Stimulated activated CD8-positive, alpha-beta memory T cell treated with anti-CD3 and anti-CD28 coated beads, Interleukin-7, amount 100 ng/mL, for 1 hour (primary cell): ENCODE measurements at places on chromosomes 7 and 10.

DNA sequence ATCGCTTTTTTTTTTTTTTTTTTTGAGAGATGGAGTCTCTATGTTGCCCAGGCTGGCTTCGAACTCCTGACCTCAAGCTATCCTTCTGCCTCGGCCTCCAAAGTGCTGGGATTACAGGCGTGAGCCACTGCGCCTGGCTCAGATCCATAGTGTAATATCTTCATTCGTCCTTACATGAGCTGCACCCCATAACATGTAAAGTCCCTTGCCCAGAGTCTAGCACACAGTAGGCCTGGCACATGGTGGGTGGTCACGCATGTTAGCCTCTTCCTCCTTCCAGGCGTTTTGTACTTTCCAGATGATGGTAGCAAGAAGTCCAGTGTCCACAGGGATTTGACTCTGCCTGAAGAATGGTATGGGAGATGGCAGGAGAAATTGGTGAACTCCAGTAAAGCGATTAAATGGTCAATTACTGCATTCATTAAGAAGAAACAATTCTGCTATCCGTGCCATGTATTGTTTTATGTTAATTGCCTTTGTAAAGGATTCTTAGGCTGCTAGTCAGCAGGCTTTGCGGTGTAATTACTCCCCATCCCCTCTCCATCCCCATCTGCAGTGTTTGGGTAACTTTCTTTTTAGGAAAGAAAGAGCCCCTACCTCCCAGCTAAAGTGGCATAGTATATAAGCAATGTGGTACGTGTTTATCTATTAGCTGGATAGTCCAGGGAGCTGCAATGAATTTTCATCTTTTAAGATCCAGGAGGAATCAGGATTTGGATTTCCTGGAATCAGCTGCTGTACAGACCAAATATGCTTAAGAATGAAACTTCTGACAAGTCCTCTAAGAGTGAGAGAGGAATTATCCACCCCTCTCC is 1.2 kb downstream of the TPST1 start:
- no peak for DNase-seq

- no peak for DNase-seq
Observed at GRCh38 chr7:22884911-22885788, 62.5 kb upstream of the TOMM7 start.

DNA sequence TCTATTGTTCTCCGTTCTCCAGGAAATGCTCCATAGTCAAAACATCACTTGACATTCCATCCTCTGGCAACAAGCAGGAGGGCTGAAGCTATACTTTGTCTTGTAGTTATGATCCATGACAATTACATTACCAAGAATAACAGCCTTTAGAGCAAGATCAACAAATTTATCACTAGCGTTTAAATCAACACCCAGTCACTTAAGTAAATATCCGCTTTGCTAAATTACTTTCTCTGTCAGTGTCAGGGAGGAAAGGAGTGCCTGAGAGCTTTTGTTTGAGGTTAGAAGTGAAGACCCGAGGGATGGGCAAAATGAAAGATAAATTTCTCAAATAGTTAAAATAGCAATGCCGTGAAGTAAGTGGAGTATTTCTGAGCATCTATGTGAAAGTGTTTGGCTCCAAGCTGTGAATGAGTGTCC is 236.1 kb upstream of the BMPER start:
- no peak for DNase-seq

- DNase-seq = no peak
Observed at GRCh38 chr10:131758939-131759301, 141.9 kb upstream of the PPP2R2D start.

GRCh38 chr7:126605553-126605952 is 647.2 kb downstream of the GRM8 start:
- no peak for DNase-seq

DNA sequence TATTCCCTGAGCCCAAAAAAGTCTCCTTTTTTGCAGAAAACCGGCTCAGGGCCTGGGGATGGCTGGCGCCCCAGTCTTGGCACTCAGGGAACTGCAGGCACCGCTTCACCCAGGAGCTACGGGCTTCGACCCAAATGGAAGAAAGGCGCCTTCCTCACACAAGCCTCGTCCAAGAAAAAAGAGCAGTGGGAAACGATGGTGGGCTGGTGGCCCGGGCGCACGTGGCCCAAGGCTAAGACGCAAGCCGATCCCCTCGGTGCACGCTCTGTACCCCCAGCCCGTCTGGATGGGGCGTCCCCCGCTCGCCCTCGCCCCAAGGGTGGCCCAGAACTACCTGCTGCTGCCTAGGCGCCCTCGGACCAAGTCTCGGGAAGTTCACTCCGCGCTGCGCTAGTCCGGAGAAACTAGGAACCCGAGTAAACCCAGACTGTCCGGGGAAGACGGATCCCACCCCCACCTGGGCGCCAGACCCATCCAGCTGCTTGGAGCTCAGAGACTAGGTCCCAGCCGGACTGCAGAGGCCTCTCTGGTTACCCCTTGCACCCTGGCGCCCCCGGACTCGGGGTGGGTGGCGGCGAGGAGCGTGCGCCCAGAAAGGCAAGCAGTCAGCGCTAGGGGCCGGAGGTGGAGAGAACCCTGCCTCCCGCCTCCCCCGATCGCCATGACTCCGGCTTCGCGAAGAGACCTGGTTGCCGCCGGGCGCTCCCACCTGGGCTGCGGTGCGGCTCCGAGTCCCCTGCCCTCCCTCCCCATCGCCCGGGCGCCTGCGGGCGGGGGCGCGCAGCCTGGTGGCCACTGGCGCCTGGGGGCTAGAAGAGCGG is 76.4 kb downstream of the CALN1 start:
- DNase-seq = no peak

GRCh38 chr7:114415064-114415989 is 712 bp downstream of the FOXP2 start:
- no peak for DNase-seq

DNA sequence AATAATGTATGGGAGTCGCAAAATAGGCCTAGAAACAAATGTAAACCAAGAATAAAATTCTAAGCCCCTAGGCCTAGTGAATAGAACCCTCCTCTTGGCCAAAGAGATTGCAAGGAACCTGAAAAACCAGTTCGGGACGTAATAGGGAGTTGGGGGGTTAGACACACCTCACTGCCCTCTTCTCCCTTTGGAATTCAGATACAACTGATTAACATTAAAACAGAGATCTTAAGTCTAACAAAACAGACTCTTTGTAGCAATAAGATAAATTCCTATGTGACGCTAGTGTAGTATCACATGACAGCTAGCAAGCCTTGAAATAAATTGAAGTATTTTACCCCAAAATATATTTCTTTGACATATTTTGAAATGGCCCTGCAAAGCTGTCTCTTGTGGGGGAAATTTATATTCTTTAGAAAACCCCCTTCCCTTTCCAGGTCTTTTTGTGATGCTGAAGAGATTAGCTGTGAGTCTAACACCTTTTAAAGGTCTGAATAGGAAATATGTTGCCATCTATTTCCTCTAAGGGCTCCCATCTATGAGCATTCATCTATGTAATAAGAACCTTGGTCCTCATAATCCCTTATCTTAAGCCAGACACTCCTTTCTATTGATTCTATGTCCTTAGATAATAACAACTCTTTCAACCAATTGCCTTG is 623.4 kb upstream of the NRG3 start:
- no peak for DNase-seq

DNA sequence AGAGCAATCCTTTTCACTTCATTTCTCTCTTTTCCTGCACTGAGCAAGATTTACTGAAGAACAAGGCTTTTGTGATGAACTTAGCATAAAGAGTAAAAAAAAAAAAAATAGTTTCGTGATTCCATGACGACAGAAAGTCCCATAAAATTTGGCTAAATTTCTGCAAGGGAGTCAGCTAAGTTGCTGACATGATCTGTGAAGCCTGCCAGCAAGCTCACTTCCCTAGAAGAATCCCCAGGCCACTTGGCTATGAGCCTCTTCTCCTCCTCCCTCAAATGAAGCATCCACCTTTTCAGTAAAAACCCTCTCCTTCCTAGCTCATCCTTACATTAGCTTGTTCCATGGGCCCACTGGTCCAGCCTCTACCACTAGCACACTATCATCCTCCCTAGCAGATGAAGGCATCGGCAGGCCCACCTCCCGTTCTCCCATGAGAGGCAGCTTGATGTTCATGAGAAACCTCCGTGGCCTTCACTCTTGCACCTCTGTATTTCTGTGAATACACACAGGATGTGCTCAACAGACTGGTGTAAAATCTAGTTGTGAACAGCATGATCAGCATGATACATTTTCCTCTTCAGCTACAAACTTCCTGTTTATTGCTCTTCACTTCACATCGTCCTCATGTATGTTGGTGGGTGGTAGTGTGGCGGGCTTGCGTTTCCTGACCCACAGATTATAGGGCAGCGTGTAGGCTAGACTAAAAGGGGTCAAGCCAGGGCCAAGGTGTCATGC is 30.9 kb downstream of the GIMAP8 start:
- DNase-seq = peak; percentile 27

DNA sequence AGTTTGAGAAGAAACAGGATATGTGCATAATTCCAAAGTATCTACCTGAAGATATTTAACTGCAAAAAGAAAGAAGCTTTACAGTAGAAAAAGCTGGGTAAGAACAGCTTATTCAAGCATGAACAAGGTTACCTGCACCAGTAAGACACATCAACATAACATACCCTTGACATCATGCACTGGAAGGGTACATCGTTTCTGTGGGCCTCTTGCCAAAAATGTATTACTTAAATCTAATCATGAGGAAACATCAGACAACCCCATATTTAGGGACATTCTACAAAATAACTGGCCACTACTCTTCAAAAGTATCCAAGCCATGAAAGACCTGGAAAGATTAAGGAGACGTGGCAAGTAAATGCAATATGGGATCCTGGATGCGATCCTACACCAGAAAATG is 18.9 kb downstream of the TPK1 start:
- no peak for DNase-seq

DNA sequence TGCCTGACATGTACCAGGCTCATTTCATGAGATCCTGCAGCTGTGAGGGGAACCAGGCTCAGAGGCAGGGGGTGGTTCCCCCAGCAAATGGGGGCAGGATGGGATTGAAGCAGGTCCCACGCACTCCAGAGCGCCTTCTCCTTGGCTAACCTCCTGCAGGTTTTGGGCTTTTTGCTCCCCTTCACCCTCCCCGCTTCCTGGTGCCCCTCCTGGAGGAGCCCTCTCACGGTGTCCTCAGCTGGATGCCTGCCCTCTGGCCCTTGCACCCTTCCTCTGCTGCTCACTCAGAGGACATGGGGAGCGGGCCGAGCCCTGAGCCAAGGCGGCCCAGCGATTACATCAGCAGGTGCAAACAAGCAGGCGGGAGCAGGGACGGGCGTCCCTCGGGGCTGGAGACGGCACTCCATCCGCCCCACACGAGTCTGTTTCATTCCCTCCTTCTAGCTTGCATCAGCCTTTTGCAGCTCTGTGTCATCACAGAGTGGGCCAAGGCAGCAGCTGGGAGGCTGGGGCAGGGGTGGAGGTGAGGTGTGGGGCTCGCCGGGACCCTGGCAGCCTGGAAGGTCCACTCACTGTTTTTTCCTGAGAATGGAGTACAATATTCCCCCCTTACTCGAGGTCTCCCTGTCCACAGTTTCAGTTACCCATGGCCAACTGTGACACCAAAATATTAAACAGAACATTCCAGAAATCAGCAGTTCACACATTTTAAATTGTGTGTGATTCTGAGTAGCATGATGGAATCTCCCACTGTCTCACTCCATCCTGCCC is 52.7 kb upstream of the SLC29A3 start:
- DNase-seq = no peak

GRCh38 chr10:100183481-100183880 is 2.3 kb downstream of the ERLIN1 start:
- no peak for DNase-seq

- DNase-seq = no peak
Observed at GRCh38 chr10:114751856-114752255, 69.7 kb upstream of the FHIP2A start.

GRCh38 chr7:13099154-13099795 is 411.8 kb downstream of the ARL4A start:
- DNase-seq = no peak

- DNase-seq = no peak
Observed at GRCh38 chr10:69516316-69516715, 56.9 kb downstream of the NEUROG3 start.

GRCh38 chr10:116171505-116171904 is 101.5 kb downstream of the GFRA1 start:
- no peak for DNase-seq

- DNase-seq = no peak
Observed at GRCh38 chr10:17735166-17735941, 16.6 kb upstream of the TMEM236 start.

GRCh38 chr7:90999989-91000979 is 263.9 kb upstream of the FZD1 start:
- DNase-seq = no peak

DNA sequence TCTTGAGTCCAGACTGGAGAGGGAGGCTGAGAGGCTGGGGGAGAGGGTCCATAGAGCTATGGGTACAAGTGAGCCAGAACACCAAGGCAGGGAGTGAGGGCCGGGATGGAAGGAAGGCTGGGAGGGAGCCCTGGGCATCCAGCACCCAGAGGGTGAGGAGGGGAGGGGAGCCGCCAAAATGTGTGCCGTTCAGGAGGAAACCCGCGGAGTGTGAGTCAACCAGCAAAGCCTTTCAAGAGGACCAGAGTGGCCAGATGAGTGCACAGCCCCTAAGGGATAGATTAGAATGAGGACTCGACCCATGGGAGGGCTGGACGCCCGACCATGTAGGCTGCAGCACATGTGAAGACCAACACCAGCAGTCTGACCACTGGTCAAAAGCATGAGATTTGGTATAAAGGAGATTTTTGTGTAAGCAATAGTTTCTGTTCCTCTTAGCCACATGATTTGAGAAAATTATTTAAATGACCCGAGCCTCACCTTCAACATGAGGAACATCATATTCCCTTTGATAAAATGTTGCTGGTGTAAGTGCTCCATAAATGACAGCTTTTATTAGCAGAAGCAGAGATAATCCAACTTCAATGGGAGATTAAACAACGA is 179.7 kb upstream of the GRB10 start:
- DNase-seq = no peak

DNA sequence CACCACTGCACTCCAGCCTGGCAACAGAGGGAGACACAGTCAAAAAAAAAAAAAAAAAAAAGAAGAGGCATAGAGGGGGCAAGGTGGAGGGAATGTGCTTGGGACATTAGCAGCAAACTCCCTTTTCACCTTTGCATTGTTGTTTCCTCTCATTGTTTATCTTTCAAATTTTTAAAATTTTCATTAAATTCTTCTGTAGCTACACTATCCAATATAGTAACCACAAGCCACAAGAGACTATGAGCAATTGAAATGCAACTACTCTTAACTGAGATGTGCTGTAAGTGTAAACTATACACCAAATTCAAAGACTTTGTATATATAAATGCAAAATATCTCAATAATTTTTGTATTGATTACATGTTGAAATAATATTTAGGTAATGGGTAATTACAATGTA is 43.4 kb downstream of the EBLN1 start:
- no peak for DNase-seq

DNA sequence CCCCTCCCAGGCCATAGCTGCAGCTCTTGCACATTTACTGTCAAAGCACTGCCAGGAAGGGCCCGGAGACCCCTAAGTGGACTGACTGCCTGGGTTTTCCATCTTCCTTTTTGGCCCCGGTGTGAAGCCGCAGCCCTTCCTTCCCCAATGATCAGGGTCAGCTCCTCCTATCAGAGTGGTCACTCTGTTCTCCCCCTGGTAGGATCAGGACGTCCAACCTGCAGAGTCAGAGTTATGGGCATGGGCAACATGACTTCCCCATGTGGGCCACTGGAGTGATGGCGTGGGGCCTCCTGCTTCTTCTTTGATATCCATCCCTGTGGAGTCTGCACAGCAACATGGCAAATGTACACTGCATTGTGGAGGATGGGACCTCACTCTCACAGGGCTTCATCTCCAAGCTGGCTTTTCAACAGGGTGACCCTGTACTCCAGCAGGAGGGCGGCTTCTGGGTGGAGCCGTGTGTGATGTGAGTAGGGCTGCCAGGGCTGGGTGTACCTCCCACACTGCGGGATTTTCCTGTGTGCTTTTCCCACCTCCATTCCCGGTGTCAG is 6.4 kb upstream of the RAMP3 start:
- no peak for DNase-seq
